Right atrium auricular region (tissue), 2 donors: ENCODE measurements at places on chromosomes 6 and 20. TPM values are rescaled to one million over a fixed set of nuclear protein-coding genes. Genes with fewer than 3 reads are reported as not detected.

The EDN3 gene
- not detected for total RNA-seq

The DZANK1 gene
- 0.41 TPM for total RNA-seq

The RHAG gene
- total RNA-seq = 1.3 TPM

The TGM2 gene
- 680 TPM for total RNA-seq

DNA sequence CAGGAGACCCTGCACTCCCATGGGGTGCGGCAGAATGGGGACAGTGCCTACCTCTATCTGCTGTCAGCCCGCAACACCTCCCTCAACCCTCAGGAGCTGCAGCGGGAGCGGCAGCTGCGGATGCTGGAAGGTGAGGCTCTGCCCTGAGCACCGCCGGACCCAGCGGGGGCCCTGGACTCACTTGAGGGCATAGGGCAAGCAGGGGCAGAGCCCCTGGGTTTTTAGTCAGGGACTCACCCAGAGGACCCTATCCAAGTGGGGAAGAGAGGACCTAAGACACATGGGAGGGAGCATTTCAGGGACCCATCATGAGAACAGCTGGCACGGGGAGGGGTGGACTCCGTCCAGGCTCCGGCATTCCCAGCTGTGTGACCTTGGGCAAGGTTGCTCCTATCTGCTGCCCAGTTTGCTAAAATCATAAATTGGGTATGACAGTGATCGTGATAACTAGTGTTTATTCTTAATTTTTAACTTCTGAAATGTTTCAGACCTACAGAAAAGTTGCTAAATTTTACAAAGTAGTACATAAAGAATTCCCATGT, 9.8 kb downstream of the RBCK1 start:
- no peak overlapping the region for H3K4me3 ChIP-seq
- DNase-seq = no peak
- no peaks in the 10 kb centered on the region for H3K4me1 ChIP-seq
